ENCODE measurements at places on chromosomes 11 and 22.

DNA sequence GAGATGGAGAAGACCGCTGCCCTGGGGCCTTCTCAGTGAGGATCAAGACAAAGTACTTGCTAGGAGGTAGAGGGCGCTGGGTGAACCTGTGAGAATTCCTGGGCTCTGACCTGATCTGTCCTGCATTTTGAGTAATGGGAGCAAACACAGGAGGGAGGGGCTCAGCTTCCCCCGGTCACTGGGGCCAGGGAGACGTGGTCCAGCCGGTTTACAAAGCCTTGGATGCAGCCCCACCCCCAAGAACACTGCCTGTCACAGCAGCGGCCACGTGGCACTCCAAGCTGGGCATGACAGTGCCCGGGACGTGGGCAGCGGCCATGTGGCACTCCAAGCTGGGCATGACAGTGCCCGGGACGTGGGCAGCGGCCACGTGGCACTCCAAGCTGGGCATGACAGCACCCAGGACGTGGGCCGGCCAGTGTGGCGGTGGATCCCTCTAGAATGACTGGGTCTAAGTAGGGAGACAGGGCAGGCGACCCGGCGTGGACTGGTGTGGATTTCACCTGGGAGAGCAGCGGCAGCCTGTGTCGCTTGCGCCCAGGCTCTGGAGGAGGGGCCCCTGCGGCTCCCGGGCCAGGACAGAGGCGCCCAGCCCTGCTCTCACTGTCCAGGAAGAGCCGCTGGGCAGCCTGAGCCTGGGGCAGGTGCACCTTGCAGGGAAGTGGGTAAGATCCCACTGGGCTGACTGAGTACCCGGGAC lies 2.5 kb upstream of the TTLL8 start:
- no peak for DNase-seq

- DNase-seq: peak; percentile 72
These were observed 6.3 kb upstream of the KCNJ5 start for GRCh38 chr11:128884703-128885338.

- no peak for DNase-seq
These were observed 9.5 kb downstream of the GGA1 start for GRCh38 chr22:37618072-37618656.

DNA sequence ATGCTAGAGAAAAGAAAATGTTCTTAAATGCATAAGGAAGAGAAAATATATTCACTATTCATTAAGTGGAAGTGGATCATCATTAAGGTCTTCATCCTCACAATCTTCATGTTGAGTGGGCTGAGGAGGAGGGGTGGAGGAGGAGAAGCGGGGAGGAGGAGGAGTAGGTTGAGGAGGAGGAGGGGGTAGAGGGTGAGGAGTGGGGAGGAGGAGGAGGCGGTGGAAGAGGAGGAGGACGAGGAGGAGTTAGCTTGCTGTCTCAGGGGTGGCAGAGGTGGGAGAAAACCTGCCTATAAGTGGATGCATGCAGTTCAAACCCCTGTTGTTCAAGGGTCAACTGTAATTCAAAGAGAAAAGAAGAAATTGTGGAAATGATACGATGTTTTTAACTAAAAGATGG lies 71.6 kb downstream of the MYEOV start:
- DNase-seq: peak; percentile 7

- DNase-seq: peak; percentile 60
These were observed 16.4 kb upstream of the SYVN1 start for GRCh38 chr11:65150509-65151299.

GRCh38 chr11:40328890-40329614 lies 1130.4 kb downstream of the LRRC4C start:
- no peak for DNase-seq

GRCh38 chr11:117176186-117176585 lies 2.4 kb upstream of the SIDT2 start:
- DNase-seq: no peak

- DNase-seq: no peak
These were observed 58.1 kb downstream of the LINC01488 start for GRCh38 chr11:69539416-69540117.

DNA sequence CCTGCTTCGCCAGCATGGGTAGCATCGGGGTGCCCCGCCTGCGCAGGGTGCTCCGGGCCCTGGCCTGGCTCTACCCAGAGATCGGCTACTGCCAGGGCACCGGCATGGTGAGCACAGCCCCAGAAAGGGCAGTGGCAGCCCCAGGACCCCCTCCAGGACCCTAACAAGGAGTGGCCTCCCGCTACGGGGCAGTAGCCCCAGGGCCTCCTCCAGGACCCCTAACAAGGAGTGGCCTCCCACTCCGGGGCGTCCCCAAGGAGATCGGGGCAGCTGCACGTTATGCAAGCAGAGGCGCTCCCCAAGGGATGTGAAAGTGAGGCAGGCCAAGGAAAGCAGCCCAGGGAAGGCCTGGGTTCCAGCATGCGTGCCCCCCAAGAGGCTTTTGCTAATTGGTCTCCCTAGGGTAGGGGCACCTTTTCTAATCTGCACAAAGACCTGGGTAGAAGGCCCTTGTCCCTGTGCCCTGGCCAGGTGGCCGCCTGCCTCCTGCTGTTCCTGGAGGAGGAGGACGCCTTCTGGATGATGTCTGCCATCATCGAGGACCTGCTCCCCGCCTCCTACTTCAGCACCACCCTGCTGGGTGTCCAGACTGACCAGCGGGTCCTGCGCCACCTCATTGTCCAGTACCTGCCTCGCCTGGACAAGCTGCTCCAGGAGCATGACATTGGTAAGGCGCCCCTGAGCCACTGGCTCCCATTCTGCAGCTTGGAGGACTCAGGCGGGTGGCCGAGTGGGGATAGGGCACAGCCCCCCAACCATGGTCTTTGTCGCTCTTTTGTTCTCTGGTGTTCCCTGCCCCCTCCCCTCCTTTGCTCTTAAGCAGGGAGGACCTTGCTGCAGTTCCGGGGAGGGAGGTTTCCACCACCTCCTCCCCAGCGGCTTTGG lies 35.0 kb downstream of the SGSM3 start:
- no peak for DNase-seq

- no peak for DNase-seq
These were observed 62.9 kb upstream of the NTM start for GRCh38 chr11:131307506-131307905.

DNA sequence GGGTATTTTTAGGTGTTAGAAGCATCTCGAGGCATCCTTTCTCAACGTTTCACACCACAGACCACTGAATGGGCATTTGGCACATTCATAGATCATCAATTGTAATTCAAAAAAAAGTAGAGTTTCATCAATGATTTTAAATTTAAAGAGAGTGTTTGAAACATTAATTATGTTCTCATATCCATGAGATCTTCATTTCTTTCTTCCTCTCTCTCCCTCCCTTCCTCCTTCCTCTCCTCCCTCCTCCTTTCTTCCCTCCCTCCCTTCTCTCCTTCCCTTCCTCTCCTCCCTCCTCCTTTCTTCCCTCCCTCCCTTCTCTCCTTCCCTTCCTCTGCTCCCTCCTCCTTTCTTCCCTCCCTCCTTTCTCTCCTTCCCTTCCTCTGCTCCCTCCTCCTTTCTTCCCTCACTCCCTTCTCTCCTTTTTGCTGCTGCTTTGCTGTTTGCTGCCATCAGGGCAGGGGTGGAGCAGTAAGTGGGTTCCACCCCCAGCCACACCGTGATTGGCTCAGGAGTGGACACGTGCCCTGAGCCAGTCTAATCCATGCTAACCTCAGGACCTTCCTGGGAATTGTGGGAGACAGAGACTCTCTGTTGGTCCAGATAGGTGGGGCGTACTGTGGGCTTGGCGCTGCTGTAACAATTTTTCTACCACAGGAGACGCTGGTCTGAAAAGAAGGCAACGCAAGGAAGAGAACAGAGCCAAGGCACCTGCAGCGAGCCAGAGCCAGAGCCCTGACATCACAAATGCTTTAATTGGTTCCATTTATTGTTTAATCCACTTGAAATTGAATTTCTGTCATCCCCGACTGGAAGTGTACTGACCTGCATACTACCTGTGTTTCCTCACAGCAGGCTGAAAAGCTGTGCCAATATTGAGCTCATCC lies 33.7 kb upstream of the APOBEC3A start:
- no peak for DNase-seq

GRCh38 chr11:47373876-47374719 lies 4.2 kb downstream of the SPI1 start:
- peak; percentile 94 for DNase-seq

DNA sequence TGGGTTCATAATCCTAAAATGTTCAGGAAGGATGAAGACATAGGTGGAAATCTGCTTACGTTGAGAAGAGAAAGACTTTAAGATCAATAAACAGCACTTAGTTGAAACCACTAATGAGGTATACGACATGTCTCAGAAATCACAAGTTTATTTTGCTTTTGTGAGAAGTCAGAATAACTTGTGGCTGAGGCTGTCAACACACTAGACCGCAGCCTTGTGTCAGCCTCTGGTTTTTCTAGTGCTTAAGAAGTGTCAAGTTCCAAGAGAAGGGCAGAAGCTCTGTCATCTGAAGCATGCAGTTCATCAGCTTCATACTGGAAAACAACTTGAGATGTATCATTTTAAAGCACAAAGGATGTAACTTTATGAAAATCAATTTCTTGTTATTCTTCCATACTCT lies 420.9 kb downstream of the METTL15 start:
- no peak for DNase-seq

DNA sequence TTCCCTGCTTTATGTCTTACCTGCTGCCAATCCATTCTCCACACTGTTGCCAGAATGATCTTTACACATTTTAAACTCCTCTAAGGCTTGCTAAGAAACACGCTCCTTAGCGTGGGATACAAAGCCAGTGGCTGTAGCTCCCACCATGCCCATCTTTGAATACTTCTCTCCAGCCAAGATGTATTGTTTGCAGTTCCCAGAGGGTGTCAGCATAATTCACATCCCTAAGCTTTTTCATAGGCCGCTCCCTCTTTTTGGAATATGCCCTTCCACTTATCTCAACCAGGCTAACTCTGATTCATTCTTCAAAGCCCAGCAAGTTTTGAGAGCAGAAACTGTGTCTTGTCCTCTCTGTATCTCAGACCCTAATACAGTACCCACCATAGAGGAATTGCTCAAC lies 8.1 kb upstream of the UPK2 start:
- DNase-seq: no peak

DNA sequence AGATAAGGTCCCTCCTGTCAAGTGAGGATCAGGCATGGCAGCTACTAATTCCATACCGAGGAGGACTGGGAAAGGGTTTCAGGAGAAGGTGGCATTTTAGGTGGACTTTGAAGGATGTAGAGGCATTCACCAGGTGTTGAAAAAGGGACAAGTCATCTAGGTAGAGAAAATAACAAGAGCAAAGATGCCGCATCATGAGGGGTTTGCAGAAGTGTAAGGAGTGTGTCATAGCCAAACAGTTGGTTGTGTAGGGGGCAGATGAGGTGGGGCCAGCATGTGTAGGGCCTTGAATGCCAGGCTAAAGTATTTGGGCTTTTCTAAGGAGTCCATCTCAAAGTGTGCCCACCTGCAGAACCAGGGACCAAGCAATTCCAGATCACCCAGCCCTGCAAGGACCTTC lies 11.6 kb upstream of the LRRC32 start:
- no peak for DNase-seq

DNA sequence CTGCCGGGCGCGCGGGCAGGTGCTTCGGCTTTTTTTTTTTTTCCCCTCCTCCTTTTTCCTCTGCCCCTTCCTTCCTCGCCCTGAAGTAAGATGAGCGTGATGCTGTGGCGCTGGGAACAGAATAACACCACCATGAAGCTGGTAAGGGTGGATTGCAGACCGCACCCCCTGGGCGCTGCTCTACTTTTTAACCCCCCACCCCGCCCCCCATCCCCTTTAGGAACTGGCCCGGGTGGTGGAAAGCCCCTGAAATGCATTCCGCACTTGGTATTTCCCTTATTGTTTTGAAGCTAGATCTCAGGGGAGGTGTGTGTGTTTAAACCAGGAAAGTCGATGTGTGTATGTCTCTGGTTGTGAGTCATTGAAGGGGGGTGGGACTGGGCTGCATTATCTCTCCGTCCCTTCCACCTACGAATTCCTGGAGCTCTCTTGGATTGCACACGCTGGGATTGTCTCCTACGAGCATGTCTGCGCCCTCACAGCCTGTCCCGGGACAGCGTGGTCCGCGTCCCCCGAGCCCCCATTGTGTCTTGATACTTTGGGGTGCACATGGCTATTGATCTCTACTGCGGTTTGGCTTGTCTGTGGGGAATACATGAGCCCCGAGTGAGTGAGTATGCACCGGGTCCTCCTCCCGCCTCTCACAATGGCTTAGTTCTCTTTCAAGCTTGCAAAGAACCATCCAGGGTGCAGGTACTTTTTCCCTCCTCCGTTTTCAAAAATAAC lies 64.9 kb downstream of the NAV2 start:
- peak; percentile 24 for DNase-seq

DNA sequence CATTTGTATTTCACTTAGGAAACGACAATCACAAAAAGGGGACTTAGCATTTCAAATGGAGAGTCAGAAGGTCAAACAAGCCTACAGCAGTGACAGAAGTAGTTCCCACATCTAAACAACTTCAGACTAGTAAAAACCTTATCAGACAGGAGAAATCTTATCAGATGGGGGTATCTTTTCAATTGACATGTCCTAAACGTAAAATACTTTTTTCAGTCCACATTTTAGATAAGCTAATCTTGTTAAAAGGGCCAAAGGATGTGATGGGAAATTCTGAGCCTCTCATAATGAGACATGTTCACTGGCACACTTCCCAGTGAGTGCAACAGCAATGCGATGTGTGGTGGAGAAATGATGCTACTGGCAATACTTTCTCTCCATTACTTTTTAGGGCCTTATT lies 2.4 kb downstream of the MAPK1 start:
- DNase-seq: peak; percentile 48

- no peak for DNase-seq
These were observed 79.3 kb downstream of the CTTN start for GRCh38 chr11:70477609-70478008.

GRCh38 chr11:10038521-10039302 lies 255.3 kb downstream of the SBF2 start:
- DNase-seq: no peak

GRCh38 chr11:30228323-30228884 lies 2.4 kb upstream of the FSHB start:
- DNase-seq: no peak
